ENCODE measurements at places on chromosomes 16 and 17. TPM values are rescaled to one million over a fixed set of nuclear protein-coding genes. Genes with fewer than 3 reads are reported as not detected.
A peak's percentile ranks its signal among the peaks of the same experiment; 100 is the strongest.

GRCh38 chr16:3118846-3119245 lies 6.5 kb downstream of the ZNF205 start:
- no peak for DNase-seq
- no peak overlapping the region for H3K4me3 ChIP-seq
- no peak overlapping the region for H3K27ac ChIP-seq
- peaks cover 23% of the 10 kb centered on the region for H3K36me3 ChIP-seq
- peaks cover 4% of the 10 kb centered on the region for H3K4me1 ChIP-seq

GRCh38 chr17:76714822-76715495 lies 4.2 kb upstream of the MXRA7 start:
- H3K27me3 ChIP-seq = no peaks in the 10 kb centered on the region
- H3K36me3 ChIP-seq = peaks cover 43% of the 10 kb centered on the region
- no peak overlapping the region for H3K4me3 ChIP-seq
- H3K4me1 ChIP-seq = peaks cover 6% of the 10 kb centered on the region
- peak overlapping the region; percentile 36 for H3K27ac ChIP-seq
- DNase-seq = no peak

DNA sequence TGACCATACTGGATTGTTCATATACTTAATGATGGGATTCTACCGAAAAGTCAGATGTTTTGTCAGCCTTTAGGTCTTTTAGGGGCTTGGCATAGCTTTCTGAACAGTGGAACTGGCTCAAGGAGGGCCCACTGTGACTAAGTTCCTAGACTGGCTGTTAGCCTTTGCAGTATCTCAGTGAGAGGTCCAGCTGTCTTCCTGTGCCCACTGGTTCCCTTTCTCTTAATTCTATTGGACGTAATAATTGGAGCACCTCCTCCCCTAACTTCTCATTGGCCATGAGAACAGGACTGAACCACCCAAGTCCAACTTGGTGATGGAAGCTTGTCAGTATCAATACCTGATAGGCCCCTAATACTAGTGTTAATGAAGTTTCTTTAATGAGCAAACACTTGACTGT lies 13.5 kb downstream of the KPNA2 start:
- no peak for DNase-seq
- peaks cover under 1% of the 10 kb centered on the region for H3K4me1 ChIP-seq
- no peak overlapping the region for H3K27ac ChIP-seq

Gene SPPL2C
- total RNA-seq = not detected

DNA sequence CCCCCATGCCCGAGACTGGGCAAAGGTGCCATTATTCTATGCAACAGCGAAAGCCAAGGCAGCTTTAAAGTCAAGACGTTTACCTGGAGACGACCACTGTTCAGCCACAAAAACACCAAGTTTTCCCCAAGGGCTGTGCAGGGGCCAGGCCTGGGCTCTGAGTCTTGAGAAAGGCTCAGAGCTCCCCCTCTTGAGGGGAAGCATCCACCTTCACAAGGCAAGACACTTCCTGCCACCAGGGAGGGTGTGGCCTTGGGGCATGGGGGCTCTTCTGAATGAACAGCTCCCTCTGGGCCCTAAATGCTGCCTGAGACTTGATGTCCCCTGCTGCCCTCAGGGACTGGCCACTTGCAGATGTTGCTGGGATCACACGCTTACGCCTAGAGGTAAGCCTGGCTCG lies 26.5 kb downstream of the PDIA2 start:
- no peak overlapping the region for H3K27ac ChIP-seq
- no peaks in the 10 kb centered on the region for H3K27me3 ChIP-seq
- H3K36me3 ChIP-seq = peaks cover 18% of the 10 kb centered on the region
- no peaks in the 10 kb centered on the region for H3K4me1 ChIP-seq
- no peak for DNase-seq
- no peak overlapping the region for H3K4me3 ChIP-seq

All from thoracic aorta (tissue), 2 donors.